Memory B cell (primary cell): ENCODE measurements at places on chromosomes 7 and 10.
A peak's percentile ranks its signal among the peaks of the same experiment; 100 is the strongest.

DNA sequence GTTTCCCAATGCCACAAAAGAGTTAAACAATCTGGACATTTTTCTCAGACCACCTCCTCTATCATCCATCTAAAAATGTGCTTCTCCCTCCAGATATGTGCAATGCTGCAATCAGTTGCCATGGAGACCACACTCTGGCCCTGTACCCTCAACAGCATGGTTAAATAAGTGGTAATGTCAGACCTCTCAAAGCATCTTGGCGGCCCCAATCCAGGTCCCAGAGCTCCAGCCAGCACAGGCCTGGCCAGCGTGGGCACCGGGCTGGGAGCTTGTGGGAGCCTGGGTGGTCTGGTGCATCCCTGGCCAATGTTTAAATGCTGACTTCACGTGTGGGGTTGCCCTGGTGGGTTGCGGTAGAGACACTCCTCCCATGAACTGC, 362.9 kb upstream of the ZNF32 start:
- H3K4me3 ChIP-seq, result no peak overlapping the region
- H3K27me3 ChIP-seq, result no peaks in the 10 kb centered on the region
- DNase-seq, result no peak
- H3K4me1 ChIP-seq, result no peaks in the 10 kb centered on the region
- no peaks in the 10 kb centered on the region for H3K36me3 ChIP-seq

DNA sequence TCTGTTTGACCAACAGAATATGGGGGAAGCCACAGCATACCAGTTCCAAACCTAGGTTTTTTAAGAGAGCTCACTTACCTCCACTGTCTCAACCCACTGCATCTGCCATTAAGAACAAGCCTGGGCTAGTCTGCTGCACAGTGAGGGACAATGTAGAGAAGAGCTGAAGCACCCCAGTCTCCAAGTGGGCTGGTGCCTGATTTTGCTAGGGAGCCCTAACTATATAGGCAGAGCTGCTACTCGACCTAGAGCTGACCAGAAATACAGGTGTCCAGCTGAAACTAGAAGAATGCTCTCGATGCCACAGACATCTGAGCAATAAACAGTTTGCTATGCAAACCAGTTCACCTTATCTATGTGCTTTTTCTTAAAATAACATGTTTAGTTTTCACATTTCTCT, 106.9 kb upstream of the BET1 start:
- no peak for DNase-seq
- peaks cover 1% of the 10 kb centered on the region for H3K36me3 ChIP-seq
- peaks cover 3% of the 10 kb centered on the region for H3K4me1 ChIP-seq
- no peak overlapping the region for H3K27ac ChIP-seq
- H3K27me3 ChIP-seq, result no peaks in the 10 kb centered on the region
- no peak overlapping the region for H3K4me3 ChIP-seq

DNA sequence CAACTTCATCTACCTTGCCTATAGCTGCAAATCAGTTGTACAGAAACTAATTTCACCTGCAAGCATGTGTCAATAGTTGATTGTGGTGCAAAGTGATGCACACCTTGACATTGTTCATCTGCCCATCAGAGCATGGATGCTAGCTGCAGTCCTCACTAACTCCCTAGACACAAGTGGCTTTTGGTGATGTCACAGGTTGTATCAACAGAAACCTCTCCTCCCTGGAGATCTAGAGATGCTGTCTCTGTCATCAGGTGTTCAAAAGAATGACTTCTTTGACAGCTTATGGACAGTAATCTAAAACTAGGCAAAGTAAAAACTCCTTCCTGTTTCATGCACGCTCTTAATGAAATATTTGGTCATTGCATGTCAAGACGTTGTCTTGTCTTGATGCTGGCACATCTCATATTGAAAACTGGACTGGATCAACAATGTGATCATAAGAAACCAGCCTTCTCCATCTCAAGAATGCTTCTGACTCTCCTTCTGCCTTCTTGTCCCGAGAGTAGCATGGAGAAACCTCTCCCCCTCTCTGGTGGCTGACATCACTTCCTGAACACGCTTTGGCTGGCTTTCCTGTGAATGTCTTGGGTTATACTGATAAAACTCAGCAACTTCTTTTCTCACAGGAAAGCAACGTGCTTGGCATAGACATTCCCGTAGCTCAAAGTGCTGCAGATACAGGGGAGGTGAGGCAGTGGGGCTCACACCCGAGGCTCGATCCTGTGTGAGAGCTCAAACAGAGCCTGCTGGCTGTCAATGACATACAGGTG, 176.2 kb upstream of the CDCA7L start:
- no peaks in the 10 kb centered on the region for H3K36me3 ChIP-seq
- DNase-seq, result no peak
- peaks cover 5% of the 10 kb centered on the region for H3K27me3 ChIP-seq
- peak overlapping the region; percentile 59 for H3K4me3 ChIP-seq
- peaks cover 7% of the 10 kb centered on the region for H3K4me1 ChIP-seq

DNA sequence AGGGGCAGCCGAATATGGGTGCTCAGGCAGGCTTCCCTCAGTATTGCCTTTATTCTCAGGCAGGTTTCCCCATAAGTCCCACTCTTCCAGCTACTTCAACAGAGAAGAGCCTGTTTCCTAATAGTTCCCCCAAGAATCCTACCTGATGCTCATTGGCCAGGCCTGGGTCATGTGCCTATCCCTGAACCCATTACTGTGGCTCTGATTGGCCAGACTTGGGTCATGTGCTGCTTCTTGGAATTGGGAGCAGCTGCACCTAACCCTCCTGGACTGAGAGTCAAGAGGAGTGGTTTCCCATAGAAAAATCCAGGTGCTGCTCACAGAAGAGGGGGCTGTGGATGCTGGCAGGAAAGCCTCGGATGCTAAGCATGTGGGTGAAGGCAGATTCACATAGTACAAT, 21.7 kb downstream of the OPALIN start:
- peaks cover 3% of the 10 kb centered on the region for H3K4me1 ChIP-seq
- no peak for DNase-seq
- peaks cover 11% of the 10 kb centered on the region for H3K27me3 ChIP-seq
- H3K27ac ChIP-seq, result no peak overlapping the region

DNA sequence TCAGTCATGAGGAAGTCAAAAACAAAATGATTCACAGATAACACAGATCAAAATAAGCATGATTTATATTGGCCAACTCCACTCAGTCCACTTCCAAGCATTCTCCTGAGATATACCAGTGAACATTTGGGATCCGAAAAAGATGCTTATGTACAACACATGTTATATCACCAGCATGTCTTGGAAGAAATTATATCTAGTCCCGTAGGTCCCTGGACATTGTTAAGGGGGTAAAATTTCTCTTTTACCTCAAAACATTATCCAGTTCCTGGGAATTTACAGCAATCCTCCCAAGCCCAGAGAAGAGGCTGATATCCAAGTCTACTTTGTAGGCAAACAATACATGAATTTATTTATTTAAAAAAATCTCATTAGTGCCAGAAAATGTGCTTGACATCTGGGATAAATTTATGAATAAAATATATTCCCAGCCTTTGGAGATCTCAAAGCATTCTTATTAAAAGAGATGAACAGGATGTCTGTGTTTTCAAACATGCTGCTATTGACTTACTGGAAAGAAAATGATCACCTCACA, 582.2 kb upstream of the ZWINT start:
- no peaks in the 10 kb centered on the region for H3K36me3 ChIP-seq
- no peaks in the 10 kb centered on the region for H3K27me3 ChIP-seq
- DNase-seq, result no peak
- no peak overlapping the region for H3K27ac ChIP-seq
- no peak overlapping the region for H3K4me3 ChIP-seq

DNA sequence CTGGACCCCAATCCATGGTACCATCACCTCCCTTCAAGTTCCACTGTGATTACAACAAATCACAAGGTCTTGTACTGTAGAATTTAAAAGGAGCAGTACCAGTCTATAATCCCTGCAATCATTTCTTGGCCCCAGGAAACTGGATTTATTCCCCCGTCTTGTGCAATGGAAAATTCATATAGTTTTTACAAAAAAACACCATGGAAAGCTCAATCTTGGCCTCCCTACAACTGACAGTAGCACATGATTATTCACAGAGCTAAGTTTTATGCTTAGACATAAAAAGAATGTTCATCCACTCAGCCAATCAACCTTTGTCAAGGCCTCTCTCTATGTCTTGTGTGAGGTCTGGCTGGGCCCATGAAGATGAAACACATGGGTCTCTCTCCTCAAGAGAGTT, 10.2 kb downstream of the DGKI start:
- peaks cover 2% of the 10 kb centered on the region for H3K4me1 ChIP-seq
- no peak for DNase-seq
- H3K27ac ChIP-seq, result no peak overlapping the region
- H3K27me3 ChIP-seq, result peaks cover 6% of the 10 kb centered on the region
- H3K4me3 ChIP-seq, result no peak overlapping the region

GRCh38 chr10:85527616-85528317, 838.8 kb downstream of the GRID1 start:
- no peaks in the 10 kb centered on the region for H3K4me1 ChIP-seq
- H3K27ac ChIP-seq, result no peak overlapping the region
- peaks cover 3% of the 10 kb centered on the region for H3K27me3 ChIP-seq
- no peak for DNase-seq

DNA sequence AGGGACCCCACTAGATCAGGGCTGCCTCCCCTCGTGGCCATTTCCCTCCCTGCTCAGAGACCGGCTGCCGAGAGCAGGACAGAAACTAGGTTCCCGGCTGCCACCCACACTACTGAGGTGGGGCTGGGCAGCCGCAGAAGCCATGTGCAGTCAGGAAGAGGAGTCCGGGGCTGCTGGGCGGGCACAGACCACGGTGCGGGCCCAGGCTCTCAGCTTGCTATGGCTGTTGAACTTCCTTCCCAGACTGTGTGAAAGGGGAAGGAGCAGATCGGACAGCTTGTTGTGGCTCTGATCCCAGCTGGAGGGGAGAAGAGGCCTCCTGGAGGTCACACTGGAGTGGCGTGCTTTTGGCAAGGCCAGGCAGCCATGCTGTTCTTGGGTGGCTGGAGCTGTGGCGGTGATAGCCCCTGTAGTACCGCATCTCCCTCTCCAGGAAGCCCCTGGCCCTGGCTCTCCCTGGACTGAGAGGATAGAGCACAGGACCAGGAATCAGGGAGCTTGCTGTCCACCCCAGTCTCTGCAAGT, 56.8 kb downstream of the HK1 start:
- H3K36me3 ChIP-seq, result peaks cover 9% of the 10 kb centered on the region
- no peak for DNase-seq
- H3K4me1 ChIP-seq, result peaks cover 43% of the 10 kb centered on the region
- peak overlapping the region; percentile 84 for H3K27ac ChIP-seq

DNA sequence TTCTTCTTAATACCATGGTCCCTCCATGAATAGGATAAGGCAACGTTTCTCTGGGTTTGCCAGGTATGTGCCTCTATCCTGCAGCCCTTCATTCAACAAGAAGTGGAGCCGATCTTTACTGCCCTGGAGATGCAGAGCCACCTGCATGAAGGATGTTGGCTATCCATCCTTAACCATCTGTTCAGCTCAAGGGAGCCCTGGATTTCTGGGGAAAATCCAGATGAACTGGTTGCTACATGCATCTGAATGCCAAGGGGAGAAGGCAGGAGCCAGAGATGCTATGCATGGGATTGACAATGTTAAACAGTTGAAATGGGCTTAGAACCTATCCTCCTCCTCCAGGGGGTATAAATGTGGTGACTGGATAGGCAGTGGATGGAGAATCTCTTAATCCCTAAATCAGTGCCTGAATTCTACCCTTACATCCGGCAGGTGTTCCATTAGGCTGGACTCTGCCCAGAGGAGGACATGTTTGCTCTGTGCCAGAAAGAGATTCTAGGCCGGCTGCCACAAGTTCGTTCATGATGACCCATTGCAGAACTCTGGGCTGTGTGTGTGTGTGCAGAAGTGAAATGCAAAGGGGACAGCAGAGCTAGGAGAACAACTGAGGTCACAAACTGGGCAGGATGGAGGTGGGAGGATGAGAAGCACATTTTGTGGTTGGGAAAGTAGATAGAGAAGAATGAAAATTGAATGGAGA, 15.6 kb downstream of the CPED1 start:
- no peaks in the 10 kb centered on the region for H3K4me1 ChIP-seq
- H3K4me3 ChIP-seq, result no peak overlapping the region
- no peak overlapping the region for H3K27ac ChIP-seq
- no peak for DNase-seq
- H3K27me3 ChIP-seq, result peaks cover 15% of the 10 kb centered on the region
- no peaks in the 10 kb centered on the region for H3K36me3 ChIP-seq

DNA sequence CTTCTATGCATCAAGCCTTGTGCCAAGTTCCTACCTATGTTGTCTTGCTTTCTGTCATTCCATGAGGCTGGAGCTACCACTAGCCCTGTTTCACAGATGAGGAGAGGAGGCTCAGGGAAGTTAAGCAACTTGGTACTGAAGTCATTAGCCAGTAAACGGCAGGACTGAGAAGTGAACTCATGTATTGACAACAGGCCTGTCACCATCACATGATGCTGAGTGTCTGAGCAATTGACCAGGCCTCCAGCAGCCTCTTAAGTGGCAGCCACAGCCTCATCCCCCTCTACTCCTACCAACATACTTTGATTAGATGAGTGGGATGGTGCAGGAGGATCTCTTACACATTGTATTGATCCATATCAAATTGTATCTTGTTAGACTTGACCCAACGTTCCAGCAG, 317.6 kb downstream of the GRID1 start:
- no peak overlapping the region for H3K27ac ChIP-seq
- no peak for DNase-seq
- H3K27me3 ChIP-seq, result peaks cover 3% of the 10 kb centered on the region
- H3K36me3 ChIP-seq, result no peaks in the 10 kb centered on the region
